HS-27A (cell line): ENCODE measurements at places on chromosomes 1 and 21.
A peak's percentile ranks its signal among the peaks of the same experiment; 100 is the strongest.

DNA sequence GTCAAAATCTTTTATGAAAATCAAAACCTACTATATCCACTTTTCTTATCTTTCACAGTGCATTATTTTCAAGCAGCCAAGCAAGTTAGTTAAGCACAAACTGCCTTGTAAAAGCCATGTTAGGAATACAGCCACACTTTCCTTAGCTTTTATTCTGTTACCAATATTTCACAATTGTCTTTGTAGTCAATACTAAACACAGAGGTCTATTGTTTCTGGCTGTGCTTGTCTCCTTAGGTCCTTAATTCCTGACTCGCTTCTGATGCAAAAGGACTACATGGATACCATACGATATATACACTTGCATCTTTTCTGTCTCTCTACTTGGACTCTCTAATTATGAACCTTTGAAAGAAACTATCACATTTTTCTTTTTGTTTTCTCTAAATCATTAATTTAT lies 331.8 kb downstream of the NEGR1 start:
- no peak for DNase-seq

GRCh38 chr1:97877307-97877706 lies 43.5 kb downstream of the DPYD start:
- DNase-seq: no peak

- no peak for DNase-seq
Measured at GRCh38 chr1:98003442-98003841, 82.6 kb upstream of the DPYD start.

DNA sequence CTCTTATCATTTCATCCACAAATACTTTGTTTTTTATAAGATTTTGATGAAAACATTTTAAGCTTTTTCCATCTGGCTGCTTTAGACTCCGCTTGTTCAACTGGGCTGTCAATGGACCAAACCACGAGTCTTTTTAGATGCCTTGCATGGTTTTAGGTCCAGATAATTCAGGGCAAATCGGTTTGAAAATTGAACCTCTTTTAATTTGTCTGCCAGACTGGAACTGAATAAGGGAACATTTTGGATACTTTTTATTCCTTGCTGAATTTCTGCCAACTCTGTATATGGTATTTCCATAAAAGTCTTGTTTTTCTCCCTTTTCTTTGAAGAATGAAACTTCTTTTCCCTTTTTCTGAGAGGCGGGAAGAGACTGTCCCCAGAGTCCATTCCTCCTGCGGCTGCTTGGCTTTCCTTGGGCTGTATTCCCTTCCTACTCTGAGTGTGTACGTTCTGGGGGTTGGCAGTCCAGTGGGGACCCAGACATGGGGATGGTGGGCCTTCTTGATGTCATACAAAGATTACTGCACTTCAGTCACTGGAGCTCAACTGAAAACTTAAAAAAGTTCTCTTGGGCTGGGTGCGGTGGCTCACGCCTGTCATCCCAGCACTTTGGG lies 46.5 kb upstream of the CNN3 start:
- no peak for DNase-seq

DNA sequence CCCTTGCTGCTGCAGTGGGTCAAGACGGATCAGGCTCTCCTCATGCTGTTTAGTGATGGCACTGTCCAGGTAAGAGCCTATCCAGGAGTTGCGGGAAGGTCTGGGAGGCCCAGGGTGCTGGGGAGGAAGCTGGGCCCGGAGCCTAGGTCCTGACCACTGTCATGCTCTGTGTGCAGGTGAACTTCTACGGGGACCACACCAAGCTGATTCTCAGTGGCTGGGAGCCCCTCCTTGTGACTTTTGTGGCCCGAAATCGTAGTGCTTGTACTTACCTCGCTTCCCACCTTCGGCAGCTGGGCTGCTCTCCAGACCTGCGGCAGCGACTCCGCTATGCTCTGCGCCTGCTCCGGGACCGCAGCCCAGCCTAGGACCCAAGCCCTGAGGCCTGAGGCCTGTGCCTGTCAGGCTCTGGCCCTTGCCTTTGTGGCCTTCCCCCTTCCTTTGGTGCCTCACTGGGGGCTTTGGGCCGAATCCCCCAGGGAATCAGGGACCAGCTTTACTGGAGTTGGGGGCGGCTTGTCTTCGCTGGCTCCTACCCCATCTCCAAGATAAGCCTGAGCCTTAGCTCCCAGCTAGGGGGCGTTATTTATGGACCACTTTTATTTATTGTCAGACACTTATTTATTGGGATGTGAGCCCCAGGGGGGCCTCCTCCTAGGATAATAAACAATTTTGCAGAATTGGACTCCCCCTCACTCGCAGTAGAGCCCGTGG lies 1.7 kb downstream of the DYNLT4 start:
- no peak for DNase-seq

GRCh38 chr1:230072296-230072695 lies 5.3 kb downstream of the GALNT2 start:
- no peak for DNase-seq

DNA sequence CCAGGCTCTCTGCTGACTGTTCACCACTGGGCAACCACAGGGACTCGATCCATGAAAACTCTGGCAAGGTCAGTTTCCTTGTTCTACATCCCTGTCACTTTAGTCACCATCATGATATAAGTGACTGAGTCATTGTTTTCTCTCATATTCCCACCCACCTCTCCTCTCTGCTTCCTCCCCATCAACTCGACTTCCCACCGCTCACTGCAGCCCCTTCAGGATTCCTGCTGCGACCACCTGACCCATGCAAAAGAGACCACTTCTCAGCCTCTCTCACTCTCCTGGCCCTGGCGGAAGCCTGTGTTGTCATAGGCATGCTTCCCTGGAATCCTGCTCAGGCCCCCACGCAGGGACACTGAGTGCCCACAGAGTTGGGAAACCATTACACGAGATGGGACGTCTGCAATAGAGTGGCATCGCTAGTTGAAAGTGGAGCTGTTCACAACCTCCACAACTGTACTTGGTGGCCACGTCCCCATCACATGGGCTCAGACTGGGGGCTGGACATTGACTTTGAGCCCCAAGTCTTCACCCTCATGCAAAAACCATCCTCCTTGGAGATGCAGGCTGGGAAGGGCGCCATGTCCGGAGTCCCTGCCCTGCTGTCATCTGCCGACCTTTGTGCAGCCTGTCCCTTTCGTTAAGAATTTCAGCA lies 1.8 kb upstream of the TFF2 start:
- DNase-seq: no peak

DNA sequence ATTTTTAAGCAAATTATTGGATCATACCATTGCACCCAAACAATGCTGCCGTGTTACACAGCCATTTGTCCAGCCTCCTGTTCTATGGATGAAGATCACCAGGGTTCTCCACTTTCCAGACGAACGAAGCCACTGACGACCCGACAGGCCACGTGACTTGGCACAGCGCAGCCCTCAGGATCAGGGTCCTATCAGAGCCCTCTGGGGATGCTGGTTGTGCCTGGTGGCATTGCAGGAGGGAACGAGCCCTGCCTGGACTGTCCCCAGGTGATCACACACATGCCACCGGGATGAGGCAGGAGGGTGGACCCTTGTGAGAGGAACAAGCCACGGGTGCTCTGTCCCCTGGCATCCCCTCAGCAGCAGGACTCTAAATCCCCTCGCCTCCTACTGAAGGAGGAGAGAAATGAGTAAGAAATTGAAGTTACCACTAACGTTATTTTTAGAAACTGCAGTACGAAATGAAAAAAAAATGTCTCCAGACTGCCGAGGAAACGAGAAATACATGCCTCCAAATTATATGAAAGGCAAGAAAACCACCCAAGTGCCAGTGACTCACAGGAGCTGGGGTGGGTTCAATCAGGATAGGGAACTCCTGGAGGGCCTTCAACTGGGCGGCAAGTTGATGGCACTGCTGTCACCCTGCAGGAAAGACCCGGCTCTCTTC lies 58.7 kb upstream of the PDE9A start:
- no peak for DNase-seq

GRCh38 chr1:77412069-77412819 lies 130.4 kb downstream of the AK5 start:
- DNase-seq: no peak

GRCh38 chr1:167849666-167850065 lies 64.3 kb downstream of the ADCY10 start:
- DNase-seq: no peak

GRCh38 chr1:69700770-69701169 lies 133.0 kb downstream of the LRRC7 start:
- no peak for DNase-seq

DNA sequence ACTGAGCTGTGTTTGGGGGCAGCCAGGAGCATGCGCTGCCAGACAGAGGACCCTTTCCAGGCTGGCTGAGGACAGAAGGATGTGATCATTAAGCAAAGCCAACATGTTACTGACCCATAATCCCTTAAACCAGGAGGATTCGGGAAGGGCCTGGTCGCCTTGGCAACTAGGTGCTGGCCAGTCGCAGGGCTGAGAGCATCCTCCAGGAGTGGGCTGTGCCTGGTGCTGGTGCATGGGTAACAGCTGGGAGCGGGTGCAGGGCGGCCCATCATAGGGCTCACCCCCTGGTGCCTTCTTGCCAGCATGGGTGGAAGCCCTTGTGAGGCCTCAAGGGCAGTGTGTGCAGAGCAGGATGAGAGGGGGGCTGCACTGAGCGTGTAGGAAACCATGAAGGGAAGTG lies 17.2 kb downstream of the CDK18 start:
- DNase-seq: no peak

GRCh38 chr1:64483731-64484414 lies 13.9 kb downstream of the CACHD1 start:
- no peak for DNase-seq

DNA sequence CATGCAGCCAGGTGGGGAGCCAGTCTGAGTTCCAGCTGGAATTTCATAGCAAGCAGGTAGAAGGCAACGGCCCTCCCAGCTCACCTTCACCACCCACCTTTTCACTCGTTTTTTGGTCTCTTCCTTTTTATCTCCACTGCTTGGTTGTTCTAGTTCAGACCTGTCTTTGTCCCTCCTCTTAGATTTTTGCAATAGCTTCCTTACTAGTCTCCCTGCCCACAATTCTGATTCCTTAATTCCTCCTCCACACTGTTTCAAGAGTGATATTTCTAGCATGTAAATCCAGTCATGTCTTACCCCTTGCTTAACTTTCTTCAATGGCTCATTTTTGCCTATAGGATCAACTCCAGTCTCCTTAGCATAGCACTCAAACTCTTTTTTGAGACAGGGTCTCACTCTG lies 119.6 kb downstream of the TMEM53 start:
- DNase-seq: no peak

DNA sequence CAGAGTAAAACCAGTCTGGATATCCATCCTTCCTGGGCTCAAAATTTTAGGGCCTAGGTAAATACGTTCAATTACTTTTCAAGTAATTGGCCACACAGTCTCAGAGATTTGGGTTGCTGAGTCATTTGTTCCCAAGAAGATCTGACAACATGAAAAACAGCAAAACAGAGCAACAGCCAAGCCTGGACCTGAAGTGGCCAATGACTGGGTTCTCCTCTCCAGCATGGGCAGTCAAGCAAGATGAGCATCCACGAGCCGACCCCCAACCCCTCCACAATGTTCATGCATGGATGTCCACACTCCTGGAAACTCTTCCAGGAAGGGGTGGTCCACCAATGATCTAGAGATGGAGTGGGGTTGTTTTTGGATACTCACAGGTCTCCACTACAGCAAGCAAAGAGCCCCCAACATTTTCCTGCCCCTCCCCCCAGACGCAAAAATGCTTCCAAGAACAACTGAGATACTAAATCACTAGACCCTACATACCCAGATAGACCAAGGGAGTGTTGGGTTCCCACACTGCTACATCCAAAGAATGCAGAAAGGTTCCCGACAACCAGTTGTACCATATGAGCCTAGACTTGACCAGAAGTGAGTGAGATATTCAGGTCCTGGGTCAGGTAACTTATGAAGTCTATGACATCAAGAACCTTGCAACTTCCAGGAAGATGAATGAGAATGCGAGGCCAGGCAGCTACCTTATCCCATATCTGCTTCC lies 73.0 kb downstream of the CD46 start:
- no peak for DNase-seq

DNA sequence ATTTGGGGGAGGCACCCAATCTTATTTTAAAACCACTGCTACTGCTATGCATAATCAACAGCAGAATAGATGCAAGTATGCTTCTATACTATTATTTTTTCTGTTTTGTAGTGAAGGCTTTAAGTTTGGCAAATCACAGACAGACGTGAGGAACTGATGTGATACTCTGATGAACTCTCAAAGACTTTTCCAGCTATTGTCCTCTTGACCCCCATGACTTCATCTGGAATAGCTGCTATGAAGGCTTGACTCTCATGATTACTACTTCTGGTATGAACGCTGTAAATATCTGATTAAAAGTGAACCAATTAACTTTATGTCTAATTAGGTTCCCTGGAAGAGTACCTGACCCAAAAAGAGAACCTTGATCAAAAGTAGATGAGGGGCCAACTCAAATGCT lies 49.1 kb downstream of the EYA3 start:
- DNase-seq: no peak

GRCh38 chr1:84352298-84353106 lies 45.8 kb upstream of the DNASE2B start:
- DNase-seq: no peak

- peak; percentile 52 for DNase-seq
Measured at GRCh38 chr21:32523988-32524719, 61.2 kb downstream of the TCP10L start.

- no peak for DNase-seq
Measured at GRCh38 chr1:165352442-165353293, 3.8 kb downstream of the LMX1A start.

DNA sequence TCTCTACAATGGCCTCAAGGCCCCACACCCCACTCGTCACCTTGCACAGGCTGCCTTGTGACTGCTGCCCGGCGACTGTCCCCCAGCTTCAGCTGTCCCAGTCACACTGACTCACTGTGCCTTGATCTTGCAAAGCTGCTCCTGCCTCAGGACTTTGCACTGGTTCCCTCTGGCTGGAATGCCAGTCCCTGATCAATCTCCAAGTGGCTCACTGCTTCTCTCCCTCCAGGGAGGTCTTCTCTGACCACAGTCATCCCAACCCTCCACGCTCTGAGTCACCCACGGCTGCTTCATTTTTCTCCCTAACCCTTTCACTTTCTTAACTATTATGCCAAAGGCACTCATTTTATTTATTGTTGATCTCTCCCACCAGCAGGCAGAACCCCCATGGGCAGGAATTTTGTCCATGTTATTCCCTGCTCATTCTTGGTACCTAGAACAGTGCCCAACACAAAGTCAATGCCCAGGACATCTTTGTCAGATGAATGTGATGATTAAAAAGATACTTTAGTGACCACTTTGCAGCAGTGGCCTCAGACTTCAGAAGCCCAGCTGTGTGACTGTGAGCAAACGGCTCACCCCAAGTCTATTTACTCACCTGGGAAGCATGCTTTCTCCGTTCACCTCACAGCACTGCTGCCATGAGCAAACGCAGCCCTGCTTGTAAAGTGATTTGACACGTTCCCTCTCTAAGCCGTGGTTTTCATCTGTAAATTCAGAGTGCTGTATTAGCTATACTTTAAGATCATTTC lies 53.4 kb downstream of the ZBTB18 start:
- DNase-seq: peak; percentile 87

DNA sequence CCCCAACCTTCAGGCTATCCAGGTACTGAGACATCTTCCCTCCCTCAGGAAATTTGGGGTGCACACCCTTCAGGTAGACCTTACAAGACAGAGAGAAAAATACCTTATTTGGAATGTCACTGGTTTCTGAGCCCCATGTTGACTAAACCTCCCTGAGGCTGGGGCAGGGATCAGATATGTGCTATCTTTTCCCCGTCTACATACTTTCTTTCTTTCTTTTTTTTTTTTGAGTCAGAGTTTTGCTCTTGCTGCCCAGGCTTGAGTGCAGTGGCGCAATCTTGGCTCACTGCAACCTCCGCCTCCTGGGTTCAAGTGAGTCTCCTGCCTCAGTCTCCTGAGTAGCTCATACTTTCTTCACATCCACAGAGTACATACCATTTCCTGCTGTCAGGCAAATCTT lies 1.6 kb downstream of the CYB5R1 start:
- DNase-seq: no peak
